Epithelial cell of alveolus of lung (primary cell): ENCODE measurements at places on chromosomes 4 and X. TPM values are rescaled to one million over a fixed set of nuclear protein-coding genes. Genes with fewer than 3 reads are reported as not detected.

Gene ALB
- total RNA-seq: 0.39 and 1.1 TPM in 2 replicates

Gene UVSSA
- total RNA-seq: 6.5 and 9.4 TPM in 2 replicates

Gene GPR50
- total RNA-seq: not detected in 2 replicates

Gene PRRG3
- total RNA-seq: not detected in 2 replicates

Gene CITED1
- not detected in 2 replicates for total RNA-seq

Gene CLCN4
- total RNA-seq: 1.5 and 4.1 TPM in 2 replicates

Gene XAGE1A
- total RNA-seq: not detected in 2 replicates

Gene CLDN22
- not detected in 2 replicates for total RNA-seq

Gene CTSO
- total RNA-seq: 10.6 and 22.9 TPM in 2 replicates

Gene DMRTC1
- total RNA-seq: not detected in 2 replicates

Gene SMR3B
- total RNA-seq: not detected in 2 replicates

Gene PIGA
- total RNA-seq: 4.4 and 4.6 TPM in 2 replicates

Gene DGAT2L6
- total RNA-seq: not detected in 2 replicates

Gene FAM241A
- 1.5 and 2.3 TPM in 2 replicates for total RNA-seq

Gene GK2
- not detected in 2 replicates for total RNA-seq

Gene SPANXN3
- not detected in 2 replicates for total RNA-seq

Gene NXF2B
- not detected in 2 replicates for total RNA-seq

Gene SMIM31
- not detected in 2 replicates for total RNA-seq

Gene LANCL3
- under 0.01 and 0.26 TPM in 2 replicates for total RNA-seq

Gene FRMD7
- not detected in 2 replicates for total RNA-seq

Gene MAMLD1
- total RNA-seq: 1.2 and 2.0 TPM in 2 replicates

Gene PABPC5
- 1.2 and 5.9 TPM in 2 replicates for total RNA-seq

Gene TLR3
- total RNA-seq: 3.4 and 3.7 TPM in 2 replicates

Gene PLXNA3
- 7.2 and 14.2 TPM in 2 replicates for total RNA-seq

Gene DRD5
- not detected in 2 replicates for total RNA-seq

Gene POU3F4
- not detected in 2 replicates for total RNA-seq

Gene KCND1
- total RNA-seq: 1.8 and 2.4 TPM in 2 replicates

Gene COL4A6
- 16.4 and 74.3 TPM in 2 replicates for total RNA-seq

Gene CYBB
- total RNA-seq: not detected in 2 replicates

Gene KCNE5
- total RNA-seq: 0.52 and 0.96 TPM in 2 replicates

Gene HOPX
- total RNA-seq: 2.2 and 5.2 TPM in 2 replicates

Gene FGD1
- 9.2 and 10.9 TPM in 2 replicates for total RNA-seq

Gene FNIP2
- total RNA-seq: 9.3 and 12.0 TPM in 2 replicates

Gene AKAP4
- not detected in 2 replicates for total RNA-seq

Gene SMIM43
- 1.3 and 18.8 TPM in 2 replicates for total RNA-seq

Gene MRPL1
- 22.2 and 26.2 TPM in 2 replicates for total RNA-seq

Gene SPANXC
- not detected in 2 replicates for total RNA-seq

Gene VCX3B
- not detected in 2 replicates for total RNA-seq

Gene USP46
- 13.2 and 16.6 TPM in 2 replicates for total RNA-seq

Gene CCKAR
- total RNA-seq: not detected in 2 replicates

Gene TCEAL3
- 8.7 and 10.8 TPM in 2 replicates for total RNA-seq

Gene FAM47E
- 2.1 TPM in 1 of 2 replicates, not detected in the other for total RNA-seq

Gene NWD2
- total RNA-seq: not detected in 2 replicates

Gene KIAA1210
- total RNA-seq: not detected in 2 replicates

Gene WAS
- 0.13 and 0.48 TPM in 2 replicates for total RNA-seq

Gene MAGEA1
- not detected in 2 replicates for total RNA-seq

Gene ZCCHC18
- 0.24 and 0.78 TPM in 2 replicates for total RNA-seq

Gene HSFX3
- not detected in 2 replicates for total RNA-seq

Gene CXorf49
- total RNA-seq: not detected in 2 replicates

Gene GPRIN3
- 0.65 and 1.7 TPM in 2 replicates for total RNA-seq
